CD4-positive, alpha-beta T cell treated with Interleukin-15 for 1 hour (primary cell): ENCODE measurements at places on chromosomes 4 and X.

DNA sequence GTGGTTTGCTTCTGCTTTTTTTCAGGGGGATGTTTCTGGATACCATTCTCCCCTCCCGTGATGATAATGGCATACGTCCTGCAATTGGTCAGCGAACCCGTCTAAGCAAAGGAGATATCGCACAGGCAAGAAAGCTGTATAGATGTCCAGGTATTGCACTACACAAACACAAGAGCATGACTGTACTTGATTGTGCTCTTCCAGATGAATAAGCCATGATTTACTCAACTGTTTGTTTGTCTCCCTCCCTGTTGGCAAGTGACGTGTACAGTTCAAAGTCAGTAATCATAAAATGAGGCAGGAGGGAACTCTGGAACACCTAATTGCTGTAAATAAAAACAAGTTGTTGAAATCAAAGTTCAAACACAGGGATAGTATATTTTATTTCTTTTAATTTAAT lies 141.4 kb downstream of the TLL1 start:
- no peak for DNase-seq

GRCh38 chrX:150762258-150763165 lies 69.3 kb downstream of the MTMR1 start:
- no peak for DNase-seq

GRCh38 chr4:13633671-13634070 lies 6.1 kb upstream of the BOD1L1 start:
- no peak for DNase-seq

DNA sequence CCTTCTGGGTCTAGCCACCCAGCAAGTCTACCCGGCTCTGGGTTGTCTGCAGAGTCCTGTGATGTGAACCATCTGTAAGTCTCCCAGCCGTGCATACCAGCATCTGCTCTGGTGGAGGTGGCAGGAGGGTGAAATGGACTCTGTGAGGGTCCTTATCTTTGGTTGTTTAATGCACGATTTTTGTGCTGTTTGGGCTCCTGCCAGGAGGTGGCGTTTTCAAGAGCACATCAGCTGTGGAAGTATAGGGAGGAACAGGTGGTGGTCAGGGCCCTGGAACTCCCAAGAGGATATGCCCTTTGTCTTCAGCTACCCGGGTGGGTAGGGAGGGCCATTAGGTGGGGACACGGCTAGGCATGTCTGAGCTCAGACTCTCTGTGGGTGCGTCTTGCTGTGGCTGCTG lies 66.5 kb upstream of the ZFP42 start:
- no peak for DNase-seq

DNA sequence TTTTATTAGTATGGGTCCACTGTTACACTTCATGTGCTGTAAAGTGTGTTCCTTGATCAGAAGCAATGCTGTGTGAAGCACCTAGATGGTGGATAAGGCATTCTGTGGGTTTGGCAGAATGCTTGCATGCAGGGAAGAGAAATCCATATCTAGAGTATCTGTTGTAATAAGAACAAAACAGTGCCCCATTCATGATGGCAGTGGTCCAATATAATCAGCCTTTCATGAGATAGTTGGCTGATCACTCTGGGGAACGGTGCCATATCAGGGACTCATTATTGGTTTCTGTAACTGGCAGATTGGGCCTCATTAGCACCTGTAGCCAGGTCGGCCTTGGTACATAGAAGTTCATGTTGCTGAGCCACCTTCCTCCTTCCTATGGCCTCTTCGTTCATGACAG lies 28.7 kb downstream of the STIM2 start:
- no peak for DNase-seq

DNA sequence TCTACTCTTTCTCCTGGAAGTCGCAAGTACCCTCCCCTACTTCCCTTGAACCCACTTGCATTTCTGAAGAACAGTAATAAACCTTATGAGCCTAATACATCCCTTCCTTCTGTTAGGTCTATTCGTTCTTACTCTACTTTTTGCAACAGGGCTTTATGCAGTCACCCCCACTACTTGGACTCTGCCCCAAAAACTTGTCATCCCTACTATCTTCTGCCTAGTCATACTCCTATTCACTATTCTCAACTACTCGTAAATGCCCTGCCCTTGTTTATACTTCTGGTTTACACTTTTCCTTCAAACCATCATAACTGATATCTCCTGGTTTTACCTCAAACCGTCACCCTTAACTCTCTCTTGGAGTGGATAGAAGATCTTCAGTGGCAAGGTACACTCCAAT lies 55.2 kb upstream of the SLIT2 start:
- DNase-seq = no peak

GRCh38 chrX:10124506-10125247 lies 32.1 kb upstream of the CLCN4 start:
- DNase-seq = no peak

- DNase-seq = no peak
These were observed 9.9 kb downstream of the CRMP1 start for GRCh38 chr4:5882947-5883346.

DNA sequence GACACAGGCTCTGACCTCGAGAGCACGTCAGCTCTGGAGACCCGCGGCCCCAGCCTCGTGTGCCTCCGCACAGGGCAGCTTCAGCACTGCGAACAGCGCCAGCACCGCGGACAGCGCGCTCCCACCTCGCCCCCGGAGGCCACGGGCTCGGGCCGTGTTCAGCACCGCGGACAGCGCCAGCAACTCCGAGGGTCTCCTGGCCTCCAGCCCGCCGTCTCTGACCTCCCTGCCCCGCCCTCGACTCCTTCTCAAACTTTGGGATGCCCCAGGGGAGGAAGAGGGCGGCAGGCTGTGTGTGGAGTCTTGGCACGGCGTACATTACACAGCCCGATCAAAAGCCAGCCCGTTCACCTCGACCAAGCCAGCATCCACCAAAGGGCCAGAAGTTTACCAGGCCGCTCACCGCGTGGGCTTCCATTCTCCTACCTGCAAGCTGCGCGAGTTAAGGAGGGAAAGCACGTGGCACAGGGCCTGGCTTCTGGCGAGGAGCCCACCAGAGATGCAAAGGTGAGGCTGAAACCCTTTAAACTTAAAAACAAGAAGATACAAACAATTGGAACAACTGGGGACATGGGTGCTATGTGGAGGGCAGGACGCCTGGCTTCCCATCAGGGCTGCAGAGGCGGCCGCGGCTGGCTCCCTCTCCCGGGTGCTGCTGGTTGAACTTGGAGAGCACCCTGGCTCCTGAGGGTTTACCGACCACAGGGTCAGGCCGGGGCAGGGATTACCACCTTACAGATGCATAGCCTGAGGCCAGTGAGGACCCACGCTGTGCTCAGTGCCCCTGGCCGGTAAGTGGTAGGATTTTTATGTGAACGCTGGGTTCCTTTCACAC lies 4.5 kb upstream of the NKX1-1 start:
- no peak for DNase-seq

DNA sequence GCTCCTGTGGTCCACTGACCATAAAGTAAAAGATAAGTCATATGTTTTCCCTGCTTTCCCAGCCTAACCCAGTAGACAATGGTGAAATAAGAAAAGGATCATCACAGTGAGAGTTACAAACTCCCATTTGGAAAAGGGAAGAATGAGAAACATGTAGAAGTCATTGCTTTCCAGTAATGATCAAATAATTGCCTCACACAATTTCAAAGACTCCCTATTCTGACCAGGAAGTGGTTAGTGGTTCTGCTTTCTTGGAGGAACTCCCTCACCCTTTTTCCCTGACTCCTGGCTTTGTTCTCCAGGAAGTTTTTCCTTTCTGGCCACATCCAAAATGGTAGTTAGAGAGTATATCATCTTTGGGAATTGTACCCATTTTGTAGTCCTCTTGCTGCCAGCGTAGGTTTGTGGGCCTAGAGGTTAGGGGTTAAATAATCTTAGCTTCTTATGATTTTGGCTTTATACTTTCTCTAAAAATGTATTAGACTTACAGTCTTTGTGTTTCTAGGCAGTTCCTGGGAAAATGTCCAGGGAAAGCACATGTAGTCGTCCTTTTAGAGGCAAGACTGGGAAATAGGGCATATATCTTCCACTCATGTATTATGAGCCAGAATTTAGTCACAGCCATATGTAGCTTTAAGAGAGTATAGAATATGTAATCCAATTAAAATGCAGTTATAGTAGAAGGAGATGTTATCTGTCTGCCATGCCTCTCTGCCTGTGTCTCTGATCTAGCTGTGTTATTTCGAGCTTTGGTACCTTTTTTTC lies 10.5 kb downstream of the VAMP7 start:
- no peak for DNase-seq
